ENCODE measurements at places on chromosomes 11 and 22.

- H3K36me3 ChIP-seq = peaks cover 5% of the 10 kb centered on the region
- DNase-seq = no peak
- H3K27ac ChIP-seq = no peak overlapping the region
- H3K4me1 ChIP-seq = no peaks in the 10 kb centered on the region
- H3K4me3 ChIP-seq = no peak overlapping the region
These were observed 268.5 kb upstream of the SYN3 start for GRCh38 chr22:33326540-33327295.

DNA sequence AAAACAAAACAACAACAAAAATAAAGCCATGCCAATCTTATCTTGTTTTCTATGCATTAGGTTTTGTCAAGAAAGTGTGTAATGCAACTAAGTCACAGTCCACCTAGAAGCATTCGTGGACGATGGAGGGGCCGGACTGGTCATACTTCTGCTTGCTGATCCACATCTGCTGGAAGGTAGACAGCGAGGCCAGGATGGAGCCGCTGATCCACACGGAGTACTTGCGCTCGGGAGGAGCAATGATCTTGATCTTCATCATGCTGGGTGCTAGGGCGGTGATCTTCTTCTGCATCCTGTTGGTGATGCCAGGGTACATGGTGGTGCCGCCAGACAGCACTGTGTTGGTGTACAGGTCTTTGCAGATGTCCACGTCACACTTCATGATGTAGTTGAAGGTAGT lies 18.3 kb upstream of the EP300 start:
- H3K4me3 ChIP-seq = no peak overlapping the region
- no peaks in the 10 kb centered on the region for H3K36me3 ChIP-seq
- H3K27ac ChIP-seq = no peak overlapping the region
- DNase-seq = no peak
- H3K4me1 ChIP-seq = no peaks in the 10 kb centered on the region

DNA sequence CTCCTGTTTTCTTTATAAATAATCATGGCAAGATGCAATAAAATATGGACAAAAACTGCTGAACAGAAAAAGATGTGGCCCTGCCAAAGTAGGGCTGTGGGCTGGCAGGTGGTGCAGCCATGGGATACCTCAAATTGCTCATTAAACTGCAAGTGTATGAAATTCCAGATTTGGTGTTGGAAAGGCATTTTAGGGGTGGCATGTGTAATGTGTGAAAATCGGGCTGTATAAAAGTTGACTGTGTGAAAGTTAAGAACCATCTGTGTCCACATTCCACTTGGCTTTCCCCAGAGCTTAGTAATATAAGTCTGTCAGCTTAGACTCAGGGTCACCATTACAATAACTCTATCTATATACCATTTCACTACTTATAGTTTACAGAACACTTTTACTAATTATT lies 34.8 kb upstream of the FZD4 start:
- no peaks in the 10 kb centered on the region for H3K27me3 ChIP-seq
- no peak overlapping the region for H3K27ac ChIP-seq
- no peak overlapping the region for H3K4me3 ChIP-seq
- peaks cover 3% of the 10 kb centered on the region for H3K4me1 ChIP-seq
- no peak for DNase-seq

GRCh38 chr11:31987118-31988005 lies 103.5 kb upstream of the RCN1 start:
- no peaks in the 10 kb centered on the region for H3K36me3 ChIP-seq
- H3K27ac ChIP-seq = no peak overlapping the region
- peaks cover 38% of the 10 kb centered on the region for H3K27me3 ChIP-seq
- peak overlapping the region; percentile 33 for H3K4me3 ChIP-seq

DNA sequence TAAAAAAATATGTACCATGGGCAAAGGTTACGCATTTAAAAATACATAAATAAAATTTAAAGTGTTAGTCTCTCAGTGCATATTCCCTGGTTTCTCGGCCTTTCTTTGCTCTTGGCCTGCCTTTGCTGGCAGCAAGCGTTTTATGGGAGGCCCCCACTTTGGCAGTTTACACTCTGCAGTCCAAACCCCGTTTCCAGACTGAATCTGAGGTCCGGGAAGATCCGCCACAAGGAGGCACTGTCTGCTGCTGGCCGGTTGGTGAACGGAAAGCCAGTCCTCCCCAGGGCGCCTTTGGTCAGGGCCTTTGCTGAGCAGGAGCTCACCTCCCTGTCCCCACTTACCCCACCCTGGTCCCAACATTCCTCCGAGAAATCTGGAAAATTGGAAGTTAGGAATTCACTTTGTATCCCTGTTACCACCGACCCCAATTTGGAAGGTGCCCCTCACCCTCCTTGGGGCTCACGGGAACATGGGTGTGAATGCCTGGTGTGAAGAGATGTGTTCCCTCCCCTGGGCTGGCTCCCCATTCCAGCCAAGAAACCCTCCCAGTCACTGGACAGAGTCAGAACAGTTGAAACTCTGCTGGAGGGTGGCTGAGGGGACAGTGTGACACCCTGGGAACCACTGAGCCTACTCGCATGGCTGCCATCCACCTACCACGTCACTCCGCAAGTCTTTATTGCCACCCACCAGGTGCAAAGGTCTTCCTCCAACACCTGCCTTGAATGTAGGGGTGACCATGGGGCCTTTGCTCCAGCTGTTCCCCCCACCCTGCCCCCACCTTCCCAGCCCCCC lies 9.4 kb upstream of the SF1 start:
- H3K36me3 ChIP-seq = peaks cover 23% of the 10 kb centered on the region
- peaks cover 3% of the 10 kb centered on the region for H3K4me1 ChIP-seq
- H3K4me3 ChIP-seq = no peak overlapping the region
- no peaks in the 10 kb centered on the region for H3K27me3 ChIP-seq
- DNase-seq = peak; percentile 79
- no peak overlapping the region for H3K27ac ChIP-seq

GRCh38 chr22:39194098-39194497 lies 41.6 kb upstream of the CBX7 start:
- H3K4me1 ChIP-seq = peaks cover 7% of the 10 kb centered on the region
- no peak for DNase-seq
- no peak overlapping the region for H3K4me3 ChIP-seq
- no peaks in the 10 kb centered on the region for H3K36me3 ChIP-seq
- H3K27me3 ChIP-seq = no peaks in the 10 kb centered on the region
- H3K27ac ChIP-seq = no peak overlapping the region

- H3K27ac ChIP-seq = no peak overlapping the region
- H3K4me1 ChIP-seq = no peaks in the 10 kb centered on the region
- H3K27me3 ChIP-seq = no peaks in the 10 kb centered on the region
- no peaks in the 10 kb centered on the region for H3K36me3 ChIP-seq
- no peak for DNase-seq
These were observed 622.7 kb downstream of the METTL15 start for GRCh38 chr11:28730889-28731288.

DNA sequence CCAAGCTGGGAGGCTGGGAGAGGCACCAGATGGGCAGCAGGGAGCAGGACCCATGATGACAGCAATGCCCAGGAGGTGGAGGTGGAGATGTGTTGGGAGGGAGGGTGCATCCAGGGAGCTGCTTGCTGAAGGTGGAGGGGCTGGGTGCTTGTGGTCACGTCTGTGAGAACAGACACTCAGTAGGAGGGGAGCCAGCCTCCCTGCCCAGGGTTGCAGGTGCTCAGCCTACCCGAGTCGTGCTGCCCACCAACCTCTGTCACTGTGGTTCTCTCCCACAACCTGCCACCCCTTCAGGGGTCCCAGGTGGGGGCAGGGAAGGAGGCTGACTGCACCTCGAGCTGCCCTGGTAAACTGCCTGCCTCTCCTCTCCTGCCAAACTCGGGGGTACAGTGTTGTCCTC lies 5.5 kb downstream of the PRDX5 start:
- H3K36me3 ChIP-seq = peaks cover 25% of the 10 kb centered on the region
- DNase-seq = no peak
- H3K27me3 ChIP-seq = no peaks in the 10 kb centered on the region
- H3K4me3 ChIP-seq = no peak overlapping the region
- H3K4me1 ChIP-seq = peaks cover 54% of the 10 kb centered on the region

GRCh38 chr22:26466196-26466595 lies 17.4 kb downstream of the HPS4 start:
- no peak overlapping the region for H3K4me3 ChIP-seq
- no peak for DNase-seq
- peaks cover 90% of the 10 kb centered on the region for H3K36me3 ChIP-seq
- no peak overlapping the region for H3K27ac ChIP-seq

- peaks cover 10% of the 10 kb centered on the region for H3K36me3 ChIP-seq
- H3K27me3 ChIP-seq = no peaks in the 10 kb centered on the region
- no peak for DNase-seq
- peaks cover 12% of the 10 kb centered on the region for H3K4me1 ChIP-seq
- H3K4me3 ChIP-seq = no peak overlapping the region
- no peak overlapping the region for H3K27ac ChIP-seq
These were observed 84.4 kb downstream of the MRTFA start for GRCh38 chr22:40552070-40552469.

GRCh38 chr11:63448646-63449045 lies 42.3 kb downstream of the PLAAT5 start:
- H3K36me3 ChIP-seq = no peaks in the 10 kb centered on the region
- peaks cover 4% of the 10 kb centered on the region for H3K27me3 ChIP-seq
- no peak for DNase-seq
- no peaks in the 10 kb centered on the region for H3K4me1 ChIP-seq
- H3K27ac ChIP-seq = no peak overlapping the region

- no peak overlapping the region for H3K4me3 ChIP-seq
- no peak overlapping the region for H3K27ac ChIP-seq
- H3K4me1 ChIP-seq = no peaks in the 10 kb centered on the region
- H3K27me3 ChIP-seq = no peaks in the 10 kb centered on the region
These were observed 269.9 kb downstream of the NTM start for GRCh38 chr11:131640320-131640719.

DNA sequence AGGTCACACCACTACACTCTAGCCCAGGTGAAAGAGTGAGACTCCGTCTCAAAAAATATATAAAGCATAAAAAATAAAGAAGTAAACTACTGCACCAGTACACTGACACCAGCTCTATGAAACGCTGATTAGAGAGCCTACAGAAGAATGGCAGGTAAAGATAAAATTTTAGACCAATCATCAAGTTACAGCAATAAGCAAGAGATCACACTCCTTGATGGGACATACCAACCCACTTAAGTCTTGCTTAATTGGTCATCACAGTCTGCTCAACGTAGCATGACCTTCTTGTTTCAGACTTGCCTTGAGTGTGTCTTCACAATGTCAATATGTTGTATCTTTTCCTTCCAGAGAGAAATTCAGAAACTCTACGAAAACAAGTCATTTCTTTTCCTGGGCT lies 12.5 kb downstream of the SRPRA start:
- peaks cover 19% of the 10 kb centered on the region for H3K36me3 ChIP-seq
- no peaks in the 10 kb centered on the region for H3K4me1 ChIP-seq
- H3K27ac ChIP-seq = no peak overlapping the region
- H3K27me3 ChIP-seq = no peaks in the 10 kb centered on the region

- H3K4me1 ChIP-seq = peaks cover 9% of the 10 kb centered on the region
- no peaks in the 10 kb centered on the region for H3K27me3 ChIP-seq
- peaks cover 22% of the 10 kb centered on the region for H3K36me3 ChIP-seq
- H3K4me3 ChIP-seq = no peak overlapping the region
- no peak for DNase-seq
These were observed 34.2 kb downstream of the DDX10 start for GRCh38 chr11:108698844-108699642.

DNA sequence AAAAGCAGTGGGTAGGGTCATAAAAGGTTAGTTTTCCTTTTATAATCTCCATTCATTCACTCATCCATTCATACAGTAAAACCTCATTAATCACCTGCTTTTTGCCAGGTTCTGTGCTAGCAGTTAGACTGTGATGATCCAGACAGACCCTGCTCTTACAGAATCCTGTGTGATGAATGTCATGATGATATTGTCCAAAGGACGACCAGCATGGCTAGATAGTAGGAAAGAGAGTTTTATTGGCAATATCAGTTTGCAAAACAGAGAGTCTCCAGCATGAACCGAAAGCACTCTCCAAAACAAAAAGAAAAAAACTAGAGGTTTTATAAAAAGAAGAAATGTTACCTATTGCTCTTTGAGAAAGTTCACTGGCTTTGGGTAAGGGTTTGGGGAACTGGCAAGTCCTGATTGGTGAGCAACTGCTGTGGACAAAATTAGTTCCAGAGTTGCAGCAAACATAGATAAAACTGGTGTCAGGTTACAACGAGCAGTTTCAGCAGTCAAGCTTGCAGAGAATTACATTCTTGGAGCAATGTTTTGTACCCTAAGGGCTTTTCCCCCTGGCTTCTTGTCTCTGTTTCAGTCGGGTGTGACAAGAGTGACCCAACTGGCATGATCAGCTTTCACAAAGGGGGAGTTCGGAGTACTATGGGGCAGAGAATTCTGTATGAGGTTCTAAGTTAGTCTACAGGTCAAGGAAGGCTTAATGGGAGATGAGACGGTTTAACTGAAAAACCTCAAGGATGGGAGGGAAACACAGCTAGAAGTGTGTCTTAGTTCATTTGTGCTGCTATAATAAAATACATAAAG lies 58.3 kb downstream of the HSD17B12 start:
- no peak overlapping the region for H3K4me3 ChIP-seq
- no peak for DNase-seq
- H3K36me3 ChIP-seq = peaks cover 10% of the 10 kb centered on the region

All from suprapubic skin (tissue), 4 donors.